ENCODE measurements at places on chromosomes 3 and 15.

- DNase-seq, result no peak
Observed at GRCh38 chr3:143283432-143284128, 164.0 kb downstream of the CHST2 start.

DNA sequence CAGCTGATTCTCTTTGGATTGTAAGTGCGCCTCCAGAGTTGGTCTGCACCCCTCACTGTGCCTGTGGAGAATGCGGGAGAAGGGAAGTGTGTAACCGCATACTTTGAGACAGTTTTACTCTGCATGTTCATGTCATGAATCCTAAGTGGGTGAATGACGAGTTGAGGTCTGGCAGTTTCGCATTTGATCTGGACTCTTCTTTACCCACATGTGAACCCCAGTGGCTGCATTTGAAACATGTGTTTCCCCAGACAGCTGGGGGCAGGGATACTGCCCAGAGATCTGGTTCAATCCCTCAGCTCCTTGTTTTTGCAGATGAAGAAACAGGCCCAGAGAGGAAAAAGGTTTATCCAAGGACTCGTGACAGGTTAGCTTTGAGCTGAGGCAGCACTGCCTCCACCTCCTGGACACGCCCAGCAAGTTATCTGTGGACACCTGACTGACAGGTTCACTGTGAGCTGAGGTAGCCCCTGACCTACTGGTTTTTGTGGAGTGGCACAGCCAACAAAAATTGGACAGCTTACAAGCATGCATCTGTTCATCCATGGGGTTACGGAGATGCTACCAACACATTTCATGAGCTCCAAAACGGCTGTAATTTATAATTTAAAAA lies 207.3 kb downstream of the XXYLT1 start:
- no peak for DNase-seq

GRCh38 chr15:37077623-37078351 lies 22.6 kb downstream of the MEIS2 start:
- no peak for DNase-seq

- DNase-seq, result no peak
Observed at GRCh38 chr3:133744241-133744640, 2.0 kb upstream of the TF start.

- DNase-seq, result no peak
Observed at GRCh38 chr15:38145651-38146111, 107.0 kb upstream of the SPRED1 start.

- DNase-seq, result no peak
Observed at GRCh38 chr15:70385711-70386110, 288.0 kb upstream of the TLE3 start.

DNA sequence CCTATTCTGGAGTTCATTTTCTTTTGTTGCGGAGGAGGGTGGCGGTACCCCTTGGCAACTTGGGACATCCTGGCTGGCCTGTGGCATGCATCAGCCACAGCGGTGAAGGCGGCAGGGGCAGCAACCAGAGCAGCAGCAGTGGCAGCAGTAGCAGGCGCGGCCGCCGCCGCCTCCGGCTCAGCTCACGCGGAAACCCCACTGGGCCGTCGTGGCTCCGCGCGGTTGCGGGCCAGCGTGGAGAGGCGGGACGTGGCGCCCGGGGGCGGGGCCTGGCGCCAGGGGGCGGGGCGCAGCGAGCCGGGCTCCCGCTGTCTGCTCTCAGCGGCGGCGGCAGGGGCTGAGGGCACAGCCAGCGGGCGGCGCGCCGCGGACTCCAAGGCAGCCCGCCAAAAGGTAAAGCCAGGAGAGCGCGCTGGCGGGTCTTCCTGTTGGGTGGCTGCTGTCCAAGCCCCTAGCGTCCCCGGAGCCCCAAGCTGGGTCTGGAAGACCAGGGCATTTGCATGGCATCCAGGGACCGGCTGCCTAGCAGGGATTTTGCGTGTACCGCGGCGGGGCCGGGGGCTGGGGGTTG lies 334.4 kb upstream of the THRB start:
- no peak for DNase-seq

DNA sequence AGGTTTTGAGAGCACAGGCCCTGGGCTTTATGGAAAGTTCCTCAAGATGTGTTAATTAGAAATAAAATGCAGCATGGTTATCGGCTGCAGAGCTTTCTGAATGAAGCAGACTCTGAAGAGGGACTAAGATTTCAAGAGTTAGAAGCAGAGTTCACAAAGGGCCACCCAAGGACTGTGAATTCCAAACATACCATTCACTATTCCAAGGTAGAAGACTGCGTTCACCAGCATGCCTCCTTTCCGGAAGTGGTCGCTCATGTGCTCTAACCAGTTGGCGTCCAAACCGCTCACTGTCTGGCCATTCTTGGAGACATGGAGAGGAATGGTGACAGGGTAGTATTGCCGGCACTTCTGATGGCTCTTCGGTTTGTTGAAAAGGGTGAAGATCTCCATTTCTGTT lies 104.9 kb downstream of the OXNAD1 start:
- no peak for DNase-seq

GRCh38 chr3:124885466-124886167 lies 1.5 kb downstream of the ITGB5 start:
- DNase-seq, result no peak

- DNase-seq, result no peak
Observed at GRCh38 chr15:58264053-58264971, 126.1 kb downstream of the AQP9 start.

DNA sequence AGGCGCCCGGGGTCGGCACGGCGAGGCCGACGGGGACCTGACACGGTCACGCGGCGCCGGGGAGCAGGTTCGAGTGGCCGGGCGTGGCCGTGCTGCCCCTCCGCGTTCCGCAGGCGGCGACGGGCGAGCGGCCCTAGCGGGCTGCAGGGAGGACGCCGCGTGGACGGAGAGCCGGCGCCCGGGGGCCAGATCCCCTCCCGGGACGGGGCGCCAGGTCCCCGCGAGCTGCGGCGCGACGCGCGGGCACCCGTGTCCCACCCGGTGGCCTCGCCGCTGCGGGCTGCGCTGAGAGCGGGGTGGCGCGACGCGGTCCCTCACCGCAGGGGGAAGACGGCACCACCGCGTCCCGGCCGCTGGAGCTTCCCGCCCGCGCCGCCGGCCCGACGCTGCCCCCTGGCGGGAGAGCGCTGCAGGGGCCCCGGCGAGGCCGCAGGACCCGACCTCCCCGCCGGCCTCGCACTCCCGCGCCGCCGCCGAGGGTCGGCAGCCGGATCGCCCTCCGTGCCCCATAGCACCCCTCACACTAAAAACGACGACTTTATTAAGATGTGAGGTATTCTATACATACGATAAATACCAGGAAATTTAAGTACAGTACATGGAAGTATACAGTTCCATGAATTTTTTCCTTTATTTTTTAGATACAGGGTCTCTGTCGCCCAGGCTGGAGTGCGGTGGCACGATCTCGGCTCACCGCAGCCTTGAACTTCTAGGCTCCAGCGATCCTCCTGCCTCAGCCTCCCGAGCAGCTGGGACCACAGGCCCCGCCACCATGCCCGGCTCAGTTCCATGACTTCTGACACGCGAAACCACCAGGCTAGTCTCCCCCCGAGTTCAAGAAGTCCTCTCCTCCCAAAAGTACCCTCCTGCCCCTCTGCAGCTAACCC lies 1.3 kb upstream of the PIGZ start:
- peak; percentile 73 for DNase-seq

- no peak for DNase-seq
Observed at GRCh38 chr3:148839805-148840204, 12.2 kb downstream of the CPB1 start.

GRCh38 chr3:27325419-27325818 lies 43.8 kb downstream of the NEK10 start:
- no peak for DNase-seq

DNA sequence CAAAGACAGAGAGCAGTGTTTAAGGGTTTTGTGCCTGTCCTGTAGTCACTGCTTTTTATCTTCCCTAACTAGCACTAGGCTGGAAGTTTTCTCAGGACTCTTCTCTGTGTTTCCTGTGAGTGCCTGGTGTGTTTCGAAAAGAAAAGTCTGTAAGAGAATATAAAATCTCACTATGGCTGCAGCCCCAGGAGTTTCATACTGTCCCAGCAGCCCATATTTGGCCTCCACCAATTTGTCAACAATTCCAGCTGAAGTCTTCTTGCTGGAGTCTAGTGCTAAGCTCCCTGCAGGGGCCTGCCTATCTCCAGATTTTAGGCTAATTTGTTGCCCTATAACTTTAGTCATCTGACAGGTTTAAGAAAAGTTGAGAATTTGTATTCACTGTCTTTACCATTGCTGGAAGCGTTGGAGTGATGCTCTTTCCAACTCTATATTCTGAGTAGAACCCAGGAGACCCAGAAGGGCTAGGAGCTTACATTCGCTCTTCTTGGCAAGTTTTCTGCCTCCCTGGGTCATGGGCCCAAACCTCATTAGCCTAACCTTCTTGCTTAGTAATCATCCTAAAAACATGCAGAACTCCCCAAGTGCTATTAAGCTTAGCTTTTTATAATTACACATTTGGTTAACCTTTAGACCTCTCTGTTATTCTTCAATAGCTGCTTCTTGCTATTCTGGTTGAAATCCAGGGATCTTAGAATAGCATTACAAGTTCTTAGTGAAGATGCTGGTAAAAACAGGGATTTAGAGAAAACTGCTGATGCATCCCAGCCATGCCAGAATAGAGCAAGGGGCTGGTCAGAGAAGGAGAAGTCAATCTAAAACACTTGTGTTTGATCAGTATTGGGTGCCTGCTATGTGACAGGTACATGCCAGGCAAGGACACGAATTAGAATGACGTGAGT lies 283.1 kb downstream of the NEK10 start:
- DNase-seq, result no peak

DNA sequence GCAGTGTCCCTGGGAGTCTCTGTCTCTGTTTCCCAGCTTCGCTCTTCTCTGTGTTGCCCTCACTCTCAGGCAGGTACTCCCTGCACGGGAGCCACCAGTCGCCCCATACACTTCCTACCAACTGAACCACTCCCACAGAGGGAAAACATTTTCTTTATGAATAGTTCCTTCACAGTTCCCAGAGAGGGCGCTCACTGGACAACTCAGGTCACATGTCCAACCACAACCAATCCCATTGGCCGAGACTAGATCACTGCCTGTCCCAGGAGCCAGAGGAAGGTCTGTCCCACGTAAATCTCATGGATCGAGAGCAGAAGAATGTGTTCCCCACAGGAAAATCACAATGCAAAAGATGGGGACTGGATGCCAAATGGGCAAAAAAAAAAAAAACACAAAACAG lies 26.1 kb downstream of the GRK7 start:
- DNase-seq, result no peak

GRCh38 chr15:70563561-70564095 lies 199.7 kb downstream of the UACA start:
- no peak for DNase-seq

DNA sequence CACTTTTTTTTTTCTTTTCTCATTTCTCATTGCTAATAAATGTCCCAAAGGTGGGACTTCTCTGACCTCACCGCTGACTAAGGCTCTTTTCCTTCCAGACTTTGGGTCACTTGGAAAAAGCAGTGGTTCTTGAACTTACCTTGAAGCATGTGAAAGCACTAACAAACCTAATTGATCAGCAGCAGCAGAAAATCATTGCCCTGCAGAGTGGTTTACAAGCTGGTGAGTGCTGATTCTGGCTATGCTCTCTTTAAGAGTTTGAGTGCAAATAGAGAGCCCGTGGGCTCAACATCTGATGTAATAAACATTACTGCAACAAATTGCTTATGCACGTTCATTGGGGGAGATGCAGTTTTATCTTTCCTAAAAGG lies 2.0 kb downstream of the BHLHE40 start:
- no peak for DNase-seq

GRCh38 chr3:119243712-119244111 lies 3.0 kb upstream of the B4GALT4 start:
- no peak for DNase-seq

DNA sequence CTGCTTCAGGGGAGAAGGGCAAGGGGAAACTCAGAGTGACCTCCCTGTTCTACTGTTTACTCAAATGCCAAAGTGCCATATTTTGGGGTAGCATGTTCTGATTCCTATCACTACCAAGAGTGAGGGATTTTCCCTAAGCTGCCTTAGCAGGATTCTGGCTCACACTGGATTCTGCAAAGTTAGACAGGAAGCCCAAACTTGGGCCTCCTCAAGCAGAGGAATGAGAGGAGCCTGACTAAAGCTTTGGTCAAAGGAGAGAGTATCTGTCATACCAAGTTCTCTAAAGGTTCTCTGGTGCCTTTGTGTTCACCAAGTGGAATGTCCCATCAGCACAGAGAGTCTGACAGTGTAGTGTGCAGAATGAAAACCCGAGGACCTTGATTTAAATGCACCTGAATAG lies 8.8 kb upstream of the RARB start:
- no peak for DNase-seq

Measured in naive B cell (primary cell).